ENCODE measurements at places on chromosomes 1 and 21. TPM values are rescaled to one million over a fixed set of nuclear protein-coding genes. Genes with fewer than 3 reads are reported as not detected.

Gene MAP1LC3C
- 1.5 TPM for polyA plus RNA-seq

Gene PLA2G5
- not detected for polyA plus RNA-seq

Gene RHCE
- polyA plus RNA-seq = 1.2 TPM

Gene LCE6A
- not detected for polyA plus RNA-seq

Gene TSTD1
- polyA plus RNA-seq = 44.6 TPM

Gene LAD1
- polyA plus RNA-seq = 36.9 TPM

Gene NCMAP
- 0.54 TPM for polyA plus RNA-seq

Gene EPHA2
- polyA plus RNA-seq = 18.1 TPM

Gene WDR64
- polyA plus RNA-seq = 0.25 TPM

Gene AGL
- 25.6 TPM for polyA plus RNA-seq

Gene CITED4
- 4.4 TPM for polyA plus RNA-seq

Gene TENT5C
- polyA plus RNA-seq = 3.0 TPM

Gene ETNK2
- 26.8 TPM for polyA plus RNA-seq

Gene CA6
- polyA plus RNA-seq = not detected

Gene NVL
- polyA plus RNA-seq = 33.6 TPM

Gene SPRR2F
- polyA plus RNA-seq = not detected

Gene NTRK1
- polyA plus RNA-seq = 0.98 TPM

Gene LRRC38
- polyA plus RNA-seq = not detected

Gene DNALI1
- polyA plus RNA-seq = 53.5 TPM

Gene SLC27A3
- polyA plus RNA-seq = 44.8 TPM

Gene RHD
- 1.3 TPM for polyA plus RNA-seq

Gene BMP8B
- polyA plus RNA-seq = 3.8 TPM

Gene STIL
- polyA plus RNA-seq = 8.7 TPM

Gene ADORA1
- polyA plus RNA-seq = 6.1 TPM

Gene SNX7
- polyA plus RNA-seq = 47.8 TPM

Gene CFHR3
- polyA plus RNA-seq = 1.2 TPM

Gene C1orf141
- 0.10 TPM for polyA plus RNA-seq
